ENCODE measurements at places on chromosomes 5 and 9. TPM values are rescaled to one million over a fixed set of nuclear protein-coding genes. Genes with fewer than 3 reads are reported as not detected.
A peak's percentile ranks its signal among the peaks of the same experiment; 100 is the strongest.

DNA sequence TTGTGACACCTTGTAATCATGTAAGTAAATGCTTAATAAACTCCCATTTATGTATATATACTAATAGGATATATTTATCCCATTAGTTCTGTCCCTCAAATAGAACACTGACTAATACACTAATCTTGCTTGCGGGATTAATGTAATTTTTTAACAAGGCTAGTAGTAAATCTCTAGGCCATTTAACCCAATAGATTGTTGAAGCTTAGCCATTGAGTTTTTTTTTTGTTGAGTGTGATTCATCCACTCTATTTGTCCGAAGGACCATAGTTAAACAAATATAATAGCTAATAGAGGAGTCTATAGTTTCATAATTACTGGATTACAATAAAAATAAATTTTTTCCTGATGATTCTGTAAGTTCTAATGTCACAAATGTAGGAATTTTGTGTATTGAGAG, 474.4 kb downstream of the CDH9 start:
- DNase-seq, result no peak

DNA sequence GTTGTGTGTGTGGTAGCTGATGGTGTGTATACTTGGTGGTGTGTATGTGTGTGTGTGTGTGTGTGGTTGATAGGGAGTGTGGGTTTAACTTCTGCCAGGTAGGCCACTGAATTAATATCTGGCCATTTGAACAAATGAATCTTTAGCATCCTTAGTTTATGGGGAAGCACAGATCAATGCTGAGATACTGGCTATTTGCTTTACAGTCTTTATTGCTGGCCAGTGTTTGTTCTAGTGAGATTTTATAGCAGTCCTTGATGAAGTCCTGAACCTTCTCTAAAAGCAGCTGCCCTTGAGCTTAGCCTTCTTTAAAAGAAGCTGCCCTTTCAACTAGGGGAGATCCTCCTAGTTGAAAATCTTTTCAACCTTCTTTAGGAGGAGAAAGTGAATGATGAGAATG, 69.3 kb downstream of the MACIR start:
- DNase-seq, result no peak

DNA sequence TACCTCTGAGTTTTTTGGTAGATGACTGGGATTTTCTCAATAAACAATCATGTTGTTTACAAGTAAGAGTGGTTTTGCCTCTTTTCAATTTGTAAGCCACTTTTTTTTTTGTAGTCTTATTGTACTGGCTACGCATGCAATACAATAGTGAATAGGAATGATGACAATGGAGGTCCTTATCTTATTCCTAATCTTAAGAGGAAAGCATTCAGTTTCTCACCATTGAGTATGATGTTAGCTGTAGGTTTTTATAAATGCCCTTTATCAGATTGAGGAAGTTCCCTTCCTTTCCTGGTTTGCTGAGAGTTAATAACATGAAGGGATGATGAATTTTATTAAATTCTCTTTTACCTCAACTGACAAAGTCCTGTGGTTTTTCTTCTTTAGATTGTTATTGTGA, 155.2 kb downstream of the ADAMTSL1 start:
- DNase-seq, result no peak

GRCh38 chr5:157766902-157767301, 23.4 kb downstream of the LSM11 start:
- no peak for DNase-seq

DNA sequence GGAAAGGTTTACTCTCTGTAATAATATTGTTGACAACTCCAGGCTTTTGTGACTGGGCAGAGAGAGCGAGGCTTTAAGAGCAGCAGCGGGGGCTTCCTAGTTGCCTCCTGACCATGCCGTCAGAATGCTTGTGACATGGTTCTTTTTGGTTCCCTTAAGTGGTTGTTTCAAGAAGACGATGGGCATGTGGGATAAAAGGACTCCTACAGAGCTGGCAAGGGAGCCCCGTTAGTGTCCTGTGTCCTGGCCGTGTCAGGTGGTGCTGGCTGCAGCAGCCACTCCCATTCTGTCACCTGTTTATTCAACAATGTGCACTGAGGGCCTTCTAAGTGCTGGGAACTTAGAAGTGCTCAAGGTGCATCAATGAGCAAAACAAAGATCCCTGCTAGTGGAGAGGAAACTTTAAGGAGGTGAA, 19.7 kb downstream of the LCP2 start:
- DNase-seq, result no peak

GRCh38 chr9:95053611-95054570, 263.6 kb downstream of the FANCC start:
- DNase-seq, result no peak

GRCh38 chr9:32161720-32162119, 222.7 kb upstream of the ACO1 start:
- no peak for DNase-seq

DNA sequence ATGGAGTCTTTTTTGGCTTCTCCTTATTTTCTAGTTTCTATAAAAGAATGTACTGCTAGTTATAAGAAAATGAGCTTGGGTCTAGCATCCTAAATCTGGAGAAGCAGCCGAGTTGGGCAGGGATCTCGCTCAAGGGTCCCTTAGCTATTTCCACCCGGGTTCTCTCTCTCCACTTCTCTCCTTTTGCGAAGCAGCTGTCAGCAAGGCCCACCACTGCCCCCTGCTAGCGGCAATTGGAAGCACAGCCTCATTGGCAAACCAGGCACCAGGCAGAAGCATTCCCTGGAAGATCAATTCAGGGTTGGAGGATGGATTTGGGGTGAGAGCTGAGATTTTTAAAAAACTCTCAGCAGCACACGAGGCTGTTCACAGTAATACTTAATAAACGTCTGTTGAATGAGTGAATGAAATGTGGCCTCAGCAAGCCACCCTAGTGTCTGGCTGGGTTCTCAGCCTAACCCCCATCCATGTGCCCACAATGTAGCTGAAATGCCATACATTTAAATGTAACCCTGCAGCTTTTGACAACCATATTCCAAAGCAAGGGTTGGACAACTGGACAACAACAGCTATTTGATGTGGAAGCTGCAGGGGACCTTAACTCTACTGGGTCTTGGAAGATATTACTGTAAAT, 34.6 kb upstream of the TNIP1 start:
- peak; percentile 84 for DNase-seq

- DNase-seq, result no peak
Observed at GRCh38 chr9:129709438-129710168, 43.2 kb downstream of the PTGES start.

- DNase-seq, result no peak
Observed at GRCh38 chr9:2788919-2789318, 55.0 kb downstream of the PUM3 start.

CETN3 gene
- total RNA-seq, result 22.7 TPM

GRCh38 chr5:39622281-39622680, 197.5 kb upstream of the DAB2 start:
- DNase-seq, result no peak

- DNase-seq, result peak; percentile 60
Observed at GRCh38 chr9:12818431-12819000, 43.7 kb downstream of the LURAP1L start.

Measured in transverse colon (tissue), 4 donors.